ENCODE measurements at places on chromosomes 16 and 17.

DNA sequence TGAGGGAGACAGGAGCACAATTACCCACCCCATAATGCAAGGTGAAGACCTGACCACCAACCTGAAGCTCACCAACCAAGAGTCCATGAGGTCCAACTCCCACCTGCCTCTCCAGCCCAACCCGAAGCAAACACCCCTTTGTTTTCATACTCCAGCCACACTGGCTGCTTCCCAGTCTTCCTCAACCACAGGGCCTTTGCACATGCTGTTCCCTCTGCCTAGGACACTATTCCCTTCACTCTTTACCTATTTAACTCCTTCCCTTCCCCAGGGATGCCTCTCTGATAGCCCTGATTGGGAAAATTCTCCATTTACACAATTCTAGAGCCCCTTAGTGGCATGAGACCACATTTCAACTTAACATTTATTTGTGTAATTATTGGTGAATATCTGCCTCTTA, 86.0 kb downstream of the VAT1L start:
- DNase-seq = no peak

DNA sequence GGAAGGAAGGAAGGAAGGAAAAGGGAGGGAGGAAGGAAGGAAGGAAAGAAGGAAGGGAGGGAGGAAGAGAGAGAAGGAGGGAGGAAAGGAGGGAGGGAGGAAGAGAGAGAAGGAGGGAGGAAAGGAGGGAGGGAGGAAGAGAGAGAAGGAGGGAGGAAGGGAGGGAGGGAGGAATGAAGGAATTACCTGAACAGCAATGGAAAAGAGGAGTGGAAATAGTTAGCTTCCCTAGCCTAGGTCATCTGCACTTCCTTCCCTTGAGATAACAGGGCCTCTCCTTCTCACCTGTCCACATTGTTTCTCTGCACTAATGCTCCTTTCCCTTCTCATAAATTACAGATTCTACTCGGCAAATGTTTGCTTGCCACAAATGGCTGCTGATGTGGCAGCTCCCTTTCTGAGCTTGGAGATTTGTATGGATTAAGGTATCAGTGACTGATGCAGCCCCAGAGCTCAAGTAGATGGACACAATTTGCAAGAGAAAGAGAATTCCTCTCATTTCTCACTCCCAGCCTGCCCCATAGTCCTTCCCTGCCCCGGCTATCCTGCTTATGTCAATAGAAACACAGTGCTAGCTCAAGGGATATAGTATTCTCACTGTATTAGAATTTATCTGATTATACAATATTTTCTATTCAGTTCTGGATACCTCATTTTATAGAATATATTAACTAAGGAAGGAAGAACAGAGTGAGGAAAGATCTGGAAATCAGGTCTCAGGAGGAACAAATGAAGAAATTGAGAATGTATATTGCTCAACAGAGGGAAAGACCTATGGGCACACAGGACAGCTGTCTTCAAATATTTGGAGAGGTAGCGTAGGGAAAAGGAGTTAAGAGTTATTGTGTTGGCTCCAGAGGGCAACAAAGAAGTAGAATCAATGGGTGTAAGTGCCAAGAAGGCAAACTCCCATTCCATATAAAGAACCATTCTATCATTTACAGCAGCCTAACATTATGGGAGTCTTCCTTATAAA, 14.6 kb downstream of the HOXB1 start:
- no peak for DNase-seq

DNA sequence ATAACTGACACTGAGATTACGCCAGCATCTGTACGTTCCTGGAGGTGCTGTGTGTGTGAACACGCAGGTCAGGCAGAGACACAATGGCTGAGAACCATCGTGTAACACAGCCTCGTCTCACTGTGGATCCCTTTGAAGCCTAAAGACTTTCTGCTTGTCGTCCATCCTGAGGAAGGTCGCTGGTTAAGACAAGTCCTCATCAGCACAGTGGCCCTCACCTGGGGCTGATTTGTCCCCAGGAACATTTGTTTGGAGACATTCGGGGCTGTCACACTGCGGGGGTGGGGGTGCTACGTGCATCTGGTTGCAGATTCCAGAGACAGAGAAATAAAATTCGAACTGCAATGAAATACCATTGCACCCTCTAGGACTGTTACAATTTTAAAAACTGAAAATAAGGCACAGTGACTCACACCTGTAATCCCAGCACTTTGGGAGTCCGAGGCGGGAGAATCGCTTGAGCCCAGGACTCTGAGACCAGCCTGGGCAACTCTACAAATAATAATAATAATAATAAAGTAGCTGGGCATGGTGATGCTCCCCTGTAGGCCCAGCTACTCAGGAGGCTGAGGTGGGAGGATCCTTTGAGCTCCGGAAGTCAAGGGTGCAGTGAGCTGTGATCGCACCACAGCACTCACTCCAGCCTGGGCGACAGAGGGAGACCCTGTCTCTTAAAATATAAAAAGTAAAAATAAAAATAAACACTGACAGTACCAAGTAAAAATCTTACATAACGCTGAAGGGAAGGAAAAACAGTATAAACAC, 112.0 kb upstream of the METRNL start:
- DNase-seq = no peak

DNA sequence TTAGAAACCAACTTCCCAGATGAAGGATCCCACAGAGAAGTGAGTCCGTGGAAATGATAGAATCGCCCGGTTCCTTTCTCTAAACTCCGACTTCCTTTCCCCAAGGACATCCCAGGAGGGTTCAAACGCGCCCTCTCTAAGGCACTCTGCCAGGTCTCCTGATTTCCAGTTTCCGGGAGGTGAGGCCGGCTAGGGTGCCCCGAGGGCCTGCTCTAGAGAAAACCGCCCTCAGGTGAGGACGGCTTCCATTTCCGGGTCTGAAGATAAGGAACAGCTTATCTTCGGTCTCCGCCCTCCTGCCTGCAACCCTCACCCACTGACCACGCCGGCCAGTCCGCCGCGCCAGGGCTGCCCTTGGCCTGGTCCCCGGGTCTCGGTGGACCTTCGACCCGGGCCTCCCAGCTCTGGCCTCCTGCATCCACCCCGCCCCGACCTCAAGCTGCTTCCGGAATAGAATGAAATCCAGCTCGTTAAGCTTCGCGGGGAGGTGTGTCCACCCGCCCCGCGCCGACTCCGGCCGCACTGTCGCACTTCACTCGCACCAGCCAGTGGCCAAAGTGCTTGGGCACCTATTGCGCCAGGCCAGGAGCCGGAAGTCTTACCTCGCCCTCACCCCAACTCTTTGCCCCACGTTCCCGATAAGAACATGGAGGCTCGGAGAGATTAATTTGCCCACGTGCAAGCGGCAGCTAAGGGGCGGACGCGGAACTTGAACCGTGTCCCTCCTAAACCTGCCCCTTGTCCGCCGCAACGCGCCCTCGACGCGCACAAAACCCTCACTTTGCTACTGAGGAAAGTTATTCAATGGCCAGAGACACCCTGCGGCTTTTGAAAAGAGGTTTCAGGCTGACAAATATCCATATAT, 836 bp upstream of the MMP15 start:
- DNase-seq = no peak

- no peak for DNase-seq
These were observed 13.3 kb upstream of the MARCHF10 start for GRCh38 chr17:62821189-62822079.

DNA sequence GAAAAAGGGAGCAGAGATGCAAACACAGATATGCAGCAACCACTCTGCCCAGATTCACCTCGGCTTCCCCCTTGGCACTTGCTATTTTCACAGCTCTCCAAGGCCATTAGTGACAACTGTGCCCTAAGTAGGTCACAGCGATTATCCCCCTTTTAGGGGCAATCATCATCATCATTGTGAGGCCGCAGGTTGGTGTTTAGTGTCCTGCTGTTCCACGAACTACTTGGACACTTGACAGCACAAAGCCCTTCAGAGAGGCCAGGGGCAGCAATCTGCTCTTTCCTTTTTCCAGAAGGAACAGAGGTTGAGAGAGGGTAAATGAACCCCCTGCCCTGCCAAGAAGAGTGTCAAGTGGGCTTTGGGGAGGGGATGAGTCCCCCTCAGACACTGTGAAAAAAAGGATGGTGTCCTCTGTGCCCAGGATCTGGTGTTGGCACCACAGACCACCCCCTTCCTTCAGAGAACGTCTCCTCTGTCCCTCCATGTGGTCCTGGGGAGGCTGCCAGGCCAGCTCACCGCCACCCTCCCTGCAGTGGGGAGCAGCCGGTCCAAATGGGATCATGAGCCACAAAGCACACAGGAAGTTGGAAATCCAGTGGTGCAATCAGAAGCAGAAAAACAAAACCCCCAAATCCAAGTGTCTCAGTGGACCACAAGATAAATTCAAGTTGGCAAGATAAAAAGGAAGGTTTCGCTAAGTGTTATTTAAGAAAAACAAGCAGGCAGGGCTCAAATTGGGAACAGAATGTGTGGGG, 78.4 kb upstream of the MED9 start:
- DNase-seq = no peak

DNA sequence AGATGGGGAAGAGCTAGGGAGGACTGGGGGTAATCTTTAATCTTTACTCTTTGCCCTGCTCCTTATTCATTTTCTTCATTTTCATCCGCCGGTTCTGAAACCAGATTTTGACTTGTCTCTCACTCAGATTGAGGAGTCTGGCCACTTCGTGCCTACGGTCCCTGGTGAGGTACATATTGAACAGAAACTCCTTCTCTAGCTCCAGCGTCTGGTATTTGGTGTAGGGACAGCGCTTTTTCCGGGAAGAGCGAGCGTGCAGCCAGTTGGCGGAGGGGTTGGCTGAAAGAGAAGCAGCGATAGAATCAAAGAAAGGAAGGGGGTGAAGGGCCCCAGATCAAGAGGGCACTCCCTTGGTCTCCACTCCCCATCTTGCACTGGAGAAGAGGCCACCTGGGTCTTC, 3.3 kb downstream of the HOXB9 start:
- DNase-seq = no peak

DNA sequence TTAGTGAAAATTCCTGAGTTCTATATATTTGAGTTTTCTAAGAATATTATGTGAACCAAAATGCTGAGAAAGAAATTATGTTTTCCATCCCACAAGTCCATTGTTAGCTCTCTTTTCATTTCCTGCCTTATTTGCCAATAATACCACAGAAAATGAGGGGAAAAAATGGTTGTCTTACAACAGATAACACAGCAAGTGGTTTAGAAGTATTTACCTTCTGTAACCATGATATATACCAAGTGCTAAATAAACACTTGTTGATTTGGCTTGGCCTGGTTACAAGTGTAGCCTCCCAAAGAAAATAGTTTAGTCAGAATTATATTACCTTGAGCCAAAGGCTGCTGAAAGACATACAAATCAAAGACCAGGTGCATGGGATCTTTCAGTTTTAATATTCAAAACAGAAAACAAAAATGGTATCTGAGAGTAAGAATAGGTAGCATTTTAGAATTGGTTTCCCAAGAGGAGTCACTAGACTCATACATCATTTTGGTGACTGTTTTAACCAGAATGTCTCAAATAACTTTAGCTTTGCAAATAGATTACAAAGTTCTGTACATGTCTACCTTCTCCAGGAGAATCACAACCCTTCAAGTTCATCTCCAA, 439.8 kb upstream of the DYNLRB2 start:
- no peak for DNase-seq

DNA sequence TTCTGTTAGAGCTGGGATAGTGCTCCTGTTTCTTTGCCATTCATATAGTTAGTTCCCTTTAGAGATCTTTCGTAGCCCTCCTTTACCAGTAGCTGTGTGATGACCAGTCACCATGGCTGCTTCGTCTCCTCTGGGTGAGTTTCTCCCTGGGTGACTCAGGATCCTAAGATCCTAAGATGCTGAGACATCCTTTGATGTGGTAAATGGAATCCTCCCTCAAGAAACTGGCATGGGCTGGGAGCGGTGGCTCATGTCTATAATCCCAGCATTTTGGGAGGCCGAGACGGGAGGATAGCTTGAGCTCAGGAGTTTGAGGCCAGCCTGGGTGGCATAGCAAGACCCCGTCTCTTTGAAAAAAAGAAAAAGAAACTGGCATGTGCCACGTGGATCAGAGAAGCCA, 5.9 kb downstream of the PHAF1 start:
- DNase-seq = peak; percentile 13

- no peak for DNase-seq
These were observed 8.4 kb downstream of the SRL start for GRCh38 chr16:4233431-4233830.

GRCh38 chr17:79420318-79421243, 190.3 kb downstream of the RBFOX3 start:
- no peak for DNase-seq

GRCh38 chr17:75504347-75505151, 10.8 kb downstream of the CASKIN2 start:
- DNase-seq = no peak

DNA sequence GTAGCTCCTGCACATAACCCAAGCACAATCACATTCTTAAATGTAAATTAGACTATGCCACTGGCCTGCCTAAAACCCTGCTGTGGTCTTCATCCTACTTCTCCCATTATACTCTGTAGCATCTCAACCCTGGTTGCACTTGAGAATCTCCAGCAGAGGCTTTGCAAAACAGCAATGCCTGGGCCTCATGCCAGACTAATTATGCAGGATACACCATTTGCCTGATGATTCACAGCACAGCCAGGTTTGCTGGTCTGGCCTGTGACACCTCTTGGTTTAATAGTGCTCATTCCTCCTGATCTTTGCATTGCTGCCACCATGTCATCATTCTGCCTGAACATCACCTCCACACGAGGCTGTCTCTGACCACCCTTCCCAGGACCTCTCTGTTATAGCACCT, 491.9 kb upstream of the TOM1L1 start:
- DNase-seq = no peak

- DNase-seq = peak; percentile 23
These were observed 209.7 kb downstream of the RBFOX3 start for GRCh38 chr17:79400989-79401703.

DNA sequence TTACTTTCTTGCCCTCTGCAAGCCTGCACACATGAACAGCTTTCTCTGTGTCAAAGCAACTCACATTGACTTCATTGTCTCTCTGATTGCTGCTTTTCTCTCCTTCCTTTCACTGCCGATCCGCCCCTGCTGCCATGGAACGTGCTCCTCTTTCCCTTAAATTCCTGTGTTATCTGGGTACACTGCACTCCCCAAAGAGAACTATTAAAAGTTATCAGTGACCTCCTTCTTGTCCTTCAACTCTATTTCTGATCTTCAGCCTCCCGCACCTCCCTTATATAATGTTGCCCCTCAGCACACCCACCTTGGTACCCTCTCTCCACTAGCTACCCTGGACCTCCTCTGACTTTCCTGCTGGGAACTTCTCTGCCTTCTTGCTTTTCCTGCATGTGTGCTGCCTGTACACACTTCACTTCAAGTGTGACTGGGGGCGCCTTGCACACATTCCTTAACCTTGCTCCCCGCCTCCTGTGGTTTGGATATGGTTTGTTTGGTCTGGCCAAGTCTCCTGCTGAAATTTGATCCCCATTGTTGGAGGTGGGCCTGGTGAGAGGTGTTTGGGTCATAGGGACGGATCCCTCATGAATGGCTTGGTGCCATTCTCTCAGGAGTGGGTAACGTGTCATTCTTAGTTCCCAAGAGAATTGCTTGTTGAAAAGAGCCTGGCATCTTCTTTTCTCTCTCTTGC, 26.7 kb upstream of the PMP22 start:
- DNase-seq = no peak

- no peak for DNase-seq
These were observed 5.1 kb downstream of the BAHCC1 start for GRCh38 chr17:81400154-81400977.

- no peak for DNase-seq
These were observed 508.1 kb downstream of the HAPSTR1 start for GRCh38 chr16:9599415-9600120.

- DNase-seq = no peak
These were observed 91.3 kb upstream of the SEC14L1 start for GRCh38 chr17:77049440-77049839.

Measured in GOT3 (cell line).